ENCODE measurements at places on chromosomes 4 and X.

DNA sequence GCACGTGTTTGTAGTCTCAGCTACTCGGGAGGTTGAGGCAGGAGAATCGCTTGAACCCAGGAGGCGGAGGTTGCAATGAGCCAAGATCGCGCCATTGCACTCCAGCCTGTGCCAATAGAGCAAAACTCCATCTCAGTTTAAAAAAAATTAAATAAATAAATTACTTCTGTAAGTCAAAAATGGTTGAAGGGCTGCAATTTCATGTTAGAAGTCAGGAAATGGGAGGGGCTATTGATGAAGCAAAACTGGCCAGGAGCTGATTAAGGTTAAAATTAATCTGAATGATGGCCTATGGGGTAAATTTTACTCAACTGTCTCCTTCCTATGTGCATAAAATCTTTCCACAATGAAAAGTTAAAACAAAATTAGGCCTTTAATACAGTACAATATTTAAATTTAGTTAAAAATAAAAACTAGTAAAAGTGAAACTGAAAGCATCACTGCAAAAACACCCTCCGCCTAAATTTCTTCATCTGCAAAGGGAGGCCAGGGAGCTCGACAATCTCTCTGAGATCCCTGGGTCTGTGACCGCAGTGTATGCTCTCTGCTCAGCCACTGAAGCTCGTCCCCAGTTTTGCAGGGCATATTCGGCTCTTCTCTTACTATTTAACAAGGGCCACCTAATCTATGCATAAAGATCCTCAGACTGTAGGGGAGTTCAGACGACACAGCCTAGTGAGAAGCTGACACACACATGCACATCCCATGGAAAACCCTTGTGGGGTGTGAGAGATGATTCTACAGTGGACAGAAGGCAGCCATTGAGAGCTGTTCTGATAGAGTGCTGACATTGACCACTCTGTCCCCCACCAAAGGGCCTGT, 57.2 kb downstream of the IRF2 start:
- DNase-seq, result no peak

DNA sequence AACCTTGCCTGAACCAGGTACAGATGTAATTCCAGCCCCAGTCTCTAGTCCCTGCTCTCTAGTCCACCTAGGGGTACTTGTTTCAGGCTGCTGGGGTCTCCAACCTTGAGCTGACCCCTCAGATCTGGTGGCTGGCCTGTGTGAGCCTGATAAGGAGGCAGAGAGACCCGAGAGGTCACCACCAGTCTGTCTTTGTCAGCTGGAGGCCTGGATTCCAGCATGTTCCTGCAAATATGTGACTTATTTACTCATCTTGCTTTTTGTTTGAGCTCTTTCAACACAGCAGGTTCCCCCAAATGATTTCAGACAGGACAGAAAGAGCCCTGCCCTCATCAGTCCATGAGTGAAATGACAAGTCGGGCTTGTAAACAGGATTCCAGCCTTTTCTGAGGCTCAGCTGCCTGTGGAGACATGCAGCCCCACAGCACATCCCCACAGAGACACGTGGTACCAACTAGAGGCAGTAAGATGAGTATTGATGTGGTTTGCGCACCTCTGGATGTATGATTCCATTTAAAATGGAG, 37.5 kb upstream of the STK26 start:
- no peak for DNase-seq

DNA sequence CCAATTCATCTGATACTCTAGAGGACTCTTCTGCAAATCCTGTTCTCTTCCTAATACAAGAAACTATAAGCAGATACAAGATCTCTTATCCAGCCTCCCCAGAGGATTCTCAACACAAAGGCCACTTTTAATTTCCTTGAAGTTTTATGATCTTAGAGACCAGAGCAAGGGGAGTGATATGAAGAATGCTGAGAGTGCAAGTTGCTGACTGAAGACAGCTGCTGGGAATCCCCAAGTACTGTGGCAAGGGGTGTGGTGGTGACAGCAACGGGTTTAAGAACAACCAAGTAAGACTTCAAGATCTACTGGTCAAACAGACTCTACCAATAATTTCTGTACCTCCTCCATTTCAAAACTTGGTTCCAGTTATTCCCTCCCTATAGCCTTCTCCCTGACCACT, 7.0 kb downstream of the AMMECR1 start:
- peak; percentile 13 for DNase-seq

- no peak for DNase-seq
These were observed 26.8 kb upstream of the STPG2 start for GRCh38 chr4:98170035-98170434.

- DNase-seq, result no peak
These were observed 789 bp upstream of the SRPX start for GRCh38 chrX:38221391-38221929.

DNA sequence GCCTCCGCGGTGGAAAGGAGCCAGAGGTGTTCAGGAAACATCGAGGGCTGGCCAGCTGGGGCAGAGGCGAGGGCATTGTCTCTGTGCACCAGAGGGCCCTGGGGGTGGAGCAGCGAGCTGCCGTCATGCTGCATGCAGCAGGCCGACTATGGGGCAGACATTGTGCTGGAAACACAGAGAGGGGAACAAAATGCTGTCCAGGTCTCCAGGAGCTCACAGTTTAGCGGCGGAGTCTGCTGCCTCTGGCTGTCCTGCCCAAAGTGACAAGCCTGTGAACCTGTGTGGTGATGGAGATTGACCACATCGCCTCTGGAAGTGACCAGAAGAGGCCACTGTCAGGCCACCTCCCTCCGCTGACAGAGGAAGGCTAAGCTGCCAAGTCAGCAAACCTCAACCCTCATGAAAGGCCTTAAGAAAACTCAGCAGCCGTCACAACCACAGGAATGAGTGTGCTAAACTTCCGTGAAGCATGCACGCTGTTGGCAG, 20.1 kb upstream of the SASH3 start:
- DNase-seq, result peak; percentile 37

- DNase-seq, result no peak
These were observed 109.8 kb downstream of the DCTD start for GRCh38 chr4:182807346-182807745.

Data from activated CD4-positive, alpha-beta T cell treated with anti-CD3 and anti-CD28 coated beads, Interleukin-2, amount 50 U/mL, for 4 hours (primary cell).